ENCODE measurements at places on chromosomes 2 and 18. TPM values are rescaled to one million over a fixed set of nuclear protein-coding genes. Genes with fewer than 3 reads are reported as not detected.

The POU3F3 gene
- total RNA-seq: not detected

The SPC25 gene
- not detected for total RNA-seq

The SLC14A1 gene
- total RNA-seq: 42.2 TPM

The ABCG8 gene
- not detected for total RNA-seq

The ZNF512 gene
- 40.9 TPM for total RNA-seq

The RAB6C gene
- total RNA-seq: not detected

DNA sequence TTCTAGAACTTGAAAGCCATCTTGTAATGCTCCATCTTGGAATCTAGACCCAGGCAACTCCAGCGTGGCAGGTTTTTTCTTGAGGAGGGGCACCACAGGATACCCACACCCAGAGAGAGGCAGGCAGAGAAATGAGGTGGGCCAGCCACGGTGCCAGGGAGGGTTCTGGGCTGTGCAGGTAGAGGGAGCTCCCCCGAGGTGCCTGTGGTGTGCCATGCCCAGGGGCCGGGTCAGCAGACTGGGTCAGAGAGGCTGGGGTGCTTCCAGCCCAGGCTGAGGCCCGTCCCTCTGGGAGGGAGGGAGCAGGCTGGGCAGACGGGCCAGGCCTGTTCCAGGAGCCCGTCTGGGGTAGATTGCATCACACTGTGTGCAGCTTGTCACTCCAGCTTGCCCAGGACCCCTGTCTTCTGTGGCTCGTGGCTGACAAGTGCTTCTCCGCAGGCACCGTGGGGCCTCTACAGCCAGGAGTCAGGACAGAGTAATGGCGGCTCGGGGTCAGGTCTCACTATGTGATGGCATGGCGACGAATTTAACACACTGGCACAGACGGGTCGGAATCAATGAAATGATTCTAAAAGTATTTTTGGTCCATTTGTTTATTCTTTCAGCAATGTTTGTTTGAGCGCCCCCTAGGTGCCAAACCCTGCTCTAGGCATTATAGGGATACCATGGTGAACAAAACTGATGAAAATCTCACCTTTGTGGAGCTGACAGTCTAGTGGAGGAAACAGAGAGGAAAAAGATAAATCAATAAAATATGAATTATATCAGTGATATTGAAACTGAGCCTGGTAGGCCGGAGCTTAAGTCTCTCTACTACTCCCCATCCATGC, 144.0 kb downstream of the ACOXL start:
- peak; percentile 28 for DNase-seq
- H3K27ac ChIP-seq: no peak overlapping the region
- no peaks in the 10 kb centered on the region for H3K36me3 ChIP-seq
- no peaks in the 10 kb centered on the region for H3K27me3 ChIP-seq
- peaks cover 21% of the 10 kb centered on the region for H3K4me1 ChIP-seq
- no peak overlapping the region for H3K4me3 ChIP-seq

- no peaks in the 10 kb centered on the region for H3K4me1 ChIP-seq
- no peaks in the 10 kb centered on the region for H3K27me3 ChIP-seq
- peak overlapping the region; percentile 39 for H3K27ac ChIP-seq
- no peak for DNase-seq
These were observed 8.0 kb upstream of the SERTAD2 start for GRCh38 chr2:64661741-64662169.

DNA sequence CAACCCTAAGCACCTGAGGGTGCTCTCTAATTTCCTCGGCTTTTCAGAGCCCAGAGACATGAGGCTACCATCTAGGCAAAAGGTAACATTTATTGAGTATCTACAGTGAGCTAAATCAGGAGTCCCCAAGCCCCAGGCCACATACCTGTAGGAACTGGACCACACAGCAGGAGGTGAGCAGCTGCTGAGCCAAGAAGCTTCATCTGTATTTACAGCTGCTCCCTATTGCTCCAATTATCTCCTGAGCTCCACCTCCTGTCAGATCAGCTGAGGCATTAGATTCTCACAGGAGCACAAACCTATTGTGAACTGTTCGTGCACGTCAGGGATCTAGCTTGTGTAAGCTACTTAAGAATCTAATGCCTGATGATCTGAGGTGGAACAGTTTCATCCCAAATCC, 70.2 kb downstream of the RND3 start:
- no peaks in the 10 kb centered on the region for H3K27me3 ChIP-seq
- no peak overlapping the region for H3K27ac ChIP-seq

DNA sequence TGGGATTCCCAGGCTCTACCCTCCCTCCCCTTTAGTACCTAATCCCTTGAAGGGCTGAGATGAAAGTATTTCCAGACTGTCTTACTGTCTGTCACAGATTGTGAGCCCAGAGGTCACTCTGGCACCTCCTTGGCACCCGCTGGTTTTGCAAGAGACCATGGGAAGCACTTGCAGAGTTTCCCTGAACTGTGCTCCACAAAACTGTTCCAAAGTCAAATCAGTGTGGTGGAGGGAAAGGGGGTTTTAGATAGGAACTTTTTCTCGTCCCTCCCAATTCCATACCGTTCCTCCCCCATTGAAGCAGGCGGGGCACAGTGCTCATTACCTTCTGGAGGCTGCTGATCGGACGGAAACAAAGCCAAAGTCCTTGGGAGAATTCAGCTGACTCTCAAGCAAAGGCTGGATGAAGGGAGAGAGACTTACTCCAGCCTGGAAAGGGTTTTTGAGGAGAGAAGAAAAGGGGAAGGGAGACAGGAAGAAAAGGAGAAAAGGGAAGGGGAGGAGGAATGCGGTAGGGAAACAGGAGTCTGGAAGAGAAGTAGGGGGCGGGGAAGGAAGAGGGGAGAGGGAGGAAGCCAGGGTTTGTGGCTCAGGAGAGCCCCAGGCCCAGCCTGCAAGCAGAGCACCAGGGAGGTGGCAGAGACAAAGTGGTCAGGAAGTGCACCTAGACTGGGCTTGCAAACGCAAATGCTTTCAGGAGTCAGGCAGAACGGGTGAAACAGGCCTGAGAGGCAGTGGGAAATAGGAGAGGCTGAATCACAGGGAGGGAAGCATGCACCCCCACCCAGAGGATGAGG, 88.4 kb upstream of the SP3 start:
- H3K4me1 ChIP-seq: no peaks in the 10 kb centered on the region
- no peak overlapping the region for H3K4me3 ChIP-seq
- no peak overlapping the region for H3K27ac ChIP-seq
- H3K27me3 ChIP-seq: no peaks in the 10 kb centered on the region
- DNase-seq: no peak
- H3K36me3 ChIP-seq: no peaks in the 10 kb centered on the region

GRCh38 chr18:2392446-2392845, 178.9 kb downstream of the METTL4 start:
- no peaks in the 10 kb centered on the region for H3K36me3 ChIP-seq
- H3K4me3 ChIP-seq: no peak overlapping the region
- H3K27ac ChIP-seq: no peak overlapping the region
- no peak for DNase-seq
- no peaks in the 10 kb centered on the region for H3K27me3 ChIP-seq

GRCh38 chr2:234816491-234816890, 135.3 kb upstream of the SH3BP4 start:
- H3K36me3 ChIP-seq: no peaks in the 10 kb centered on the region
- no peaks in the 10 kb centered on the region for H3K4me1 ChIP-seq
- DNase-seq: no peak
- no peak overlapping the region for H3K27ac ChIP-seq

GRCh38 chr2:171320731-171321130, 113.1 kb downstream of the METTL8 start:
- H3K27ac ChIP-seq: peak overlapping the region; percentile 37
- no peaks in the 10 kb centered on the region for H3K27me3 ChIP-seq
- H3K36me3 ChIP-seq: no peaks in the 10 kb centered on the region
- no peaks in the 10 kb centered on the region for H3K4me1 ChIP-seq
- H3K4me3 ChIP-seq: no peak overlapping the region

DNA sequence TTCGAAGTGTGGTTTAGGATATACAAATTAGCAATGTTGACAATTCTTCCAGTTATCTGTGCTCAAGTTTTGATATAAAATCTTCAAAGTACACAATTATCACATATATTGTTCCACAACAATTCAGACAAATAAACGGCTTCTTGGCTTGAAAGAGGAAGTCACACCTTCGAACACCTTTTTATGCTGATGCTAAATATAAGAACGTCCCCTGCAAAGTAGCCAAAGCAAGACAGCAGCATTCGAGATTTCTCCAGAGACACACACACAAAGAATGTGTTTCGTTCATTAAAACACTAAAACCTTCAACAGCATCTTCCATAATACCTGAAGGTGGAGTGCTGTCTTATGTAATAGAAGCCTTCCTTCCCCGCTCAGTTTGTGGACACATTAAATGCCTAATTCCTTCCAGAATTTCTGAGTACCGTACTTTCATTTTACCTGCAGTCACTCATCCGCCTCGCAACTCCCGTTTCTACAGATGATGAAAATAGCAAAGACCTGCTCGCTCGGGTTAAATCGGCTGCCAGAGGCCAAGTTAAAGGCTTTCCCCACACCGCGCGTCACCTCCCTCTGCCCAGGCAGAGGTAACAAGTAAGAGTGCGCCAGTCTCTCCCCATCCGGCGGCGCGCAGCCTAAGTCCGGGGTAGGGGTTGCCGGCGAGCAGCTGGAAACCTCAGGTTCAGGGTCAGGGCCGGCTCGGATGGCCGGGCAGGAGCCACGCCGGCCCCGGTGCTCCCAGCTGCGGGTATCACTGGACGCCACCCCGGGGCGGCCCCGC, 847 bp downstream of the SERPINE2 start:
- no peaks in the 10 kb centered on the region for H3K36me3 ChIP-seq
- H3K4me1 ChIP-seq: peaks cover 15% of the 10 kb centered on the region
- peak; percentile 56 for DNase-seq
- H3K4me3 ChIP-seq: peak overlapping the region; percentile 46
- peaks cover 6% of the 10 kb centered on the region for H3K27me3 ChIP-seq

GRCh38 chr2:239119346-239120126, 271.7 kb downstream of the TWIST2 start:
- H3K27ac ChIP-seq: no peak overlapping the region
- no peaks in the 10 kb centered on the region for H3K27me3 ChIP-seq
- peaks cover 12% of the 10 kb centered on the region for H3K4me1 ChIP-seq
- H3K36me3 ChIP-seq: peaks cover 10% of the 10 kb centered on the region
- H3K4me3 ChIP-seq: no peak overlapping the region

DNA sequence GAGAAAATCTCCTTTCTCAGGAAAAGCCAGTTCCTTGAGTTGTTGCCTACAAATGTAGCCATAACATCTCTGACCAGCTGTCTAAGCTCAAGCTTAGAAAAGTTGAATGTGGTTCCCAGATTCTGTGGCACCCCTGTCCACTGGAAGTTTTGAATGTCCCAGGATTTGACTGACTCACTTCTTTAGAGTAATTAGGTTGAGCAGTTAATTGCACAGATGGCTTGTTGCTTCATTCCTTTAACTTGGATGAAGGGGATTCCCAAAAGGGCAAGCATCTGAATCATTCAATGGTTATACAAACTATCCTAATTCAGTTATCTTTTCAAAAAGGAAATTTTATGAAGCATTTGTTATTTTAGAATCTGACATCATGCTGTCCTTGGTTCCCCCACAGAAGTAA, 374.7 kb downstream of the LNPK start:
- H3K4me3 ChIP-seq: no peak overlapping the region
- H3K36me3 ChIP-seq: no peaks in the 10 kb centered on the region
- no peaks in the 10 kb centered on the region for H3K27me3 ChIP-seq
- no peak overlapping the region for H3K27ac ChIP-seq
- no peak for DNase-seq

DNA sequence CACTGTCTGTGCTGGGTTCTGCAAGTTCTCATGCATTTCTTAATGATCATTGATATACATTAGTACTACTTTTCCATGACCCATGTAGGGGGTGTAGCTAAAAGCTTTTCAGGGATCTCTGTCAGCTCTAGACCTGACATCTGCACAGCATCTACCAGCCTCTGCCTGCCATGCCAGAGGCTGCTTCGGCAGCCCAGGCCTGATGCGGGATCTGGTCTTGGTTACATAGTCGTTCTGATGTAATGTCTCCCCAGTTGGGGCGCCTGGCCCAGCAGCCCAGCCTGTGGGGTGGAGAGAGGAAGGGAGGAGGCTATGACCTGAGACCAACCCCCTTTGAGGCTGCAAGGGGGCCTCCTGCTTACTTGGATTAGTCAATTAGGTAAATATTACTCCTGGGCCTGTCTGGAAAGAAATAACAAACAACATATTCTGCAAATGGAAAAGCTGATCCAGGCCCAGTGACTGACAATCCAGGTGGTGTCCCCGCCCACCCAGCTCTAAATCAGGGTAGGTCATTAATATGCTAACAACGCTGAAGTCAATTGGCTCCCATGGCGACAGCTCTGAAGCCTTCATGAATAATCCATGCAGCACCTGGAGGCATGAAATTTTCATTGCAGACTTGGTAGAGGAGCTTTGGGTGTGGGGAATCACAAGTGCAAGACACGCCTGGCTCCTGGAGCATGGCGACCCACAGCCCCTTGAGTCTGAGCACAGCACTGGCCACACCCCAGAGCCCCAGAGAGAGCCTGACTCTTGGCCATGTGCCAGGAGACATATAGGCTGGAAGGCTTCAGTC, 575.3 kb downstream of the CMPK2 start:
- H3K27me3 ChIP-seq: no peaks in the 10 kb centered on the region
- H3K4me1 ChIP-seq: no peaks in the 10 kb centered on the region
- H3K4me3 ChIP-seq: no peak overlapping the region
- no peak for DNase-seq

DNA sequence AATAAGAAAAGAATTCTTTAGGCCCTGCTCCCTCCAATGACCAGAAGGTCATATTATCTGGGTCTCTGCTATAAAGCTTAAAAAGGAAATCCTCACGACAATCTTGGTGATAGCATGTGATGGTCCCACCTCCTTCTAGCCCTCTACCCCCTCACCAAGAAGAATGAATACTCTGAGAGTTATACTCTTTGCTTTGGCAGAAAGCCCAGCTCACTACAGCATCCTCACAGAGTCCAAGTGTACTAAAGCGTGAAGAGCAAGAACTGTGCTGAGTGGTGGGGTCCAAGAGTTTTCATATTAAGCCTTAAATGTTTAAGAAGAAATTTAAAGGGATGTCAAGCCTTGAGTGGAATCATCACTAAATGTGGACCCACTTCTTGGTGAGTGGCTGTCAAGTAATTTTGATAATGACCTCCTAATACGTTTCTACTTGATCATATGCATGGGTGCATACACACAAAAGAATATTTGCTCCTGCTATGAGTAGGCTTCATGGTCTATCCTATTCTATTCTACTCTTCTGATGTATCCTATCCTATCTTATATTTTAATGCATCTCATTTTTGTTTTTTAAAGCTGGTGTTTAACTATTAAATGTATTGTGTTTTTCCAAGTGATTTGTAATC, 16.5 kb upstream of the SERPINB7 start:
- H3K4me3 ChIP-seq: no peak overlapping the region
- no peaks in the 10 kb centered on the region for H3K4me1 ChIP-seq
- no peaks in the 10 kb centered on the region for H3K36me3 ChIP-seq
- no peak overlapping the region for H3K27ac ChIP-seq
- no peak for DNase-seq
